Activated naive CD4-positive, alpha-beta T cell treated with anti-CD3 and anti-CD28 coated beads for 36 hours (primary cell): ENCODE measurements at places on chromosomes 11 and 22.

GRCh38 chr22:40436505-40437431, 66.4 kb downstream of the SGSM3 start:
- DNase-seq, result peak; percentile 18

- DNase-seq, result no peak
These were observed 25.6 kb upstream of the COMT start for GRCh38 chr22:19916006-19916405.

DNA sequence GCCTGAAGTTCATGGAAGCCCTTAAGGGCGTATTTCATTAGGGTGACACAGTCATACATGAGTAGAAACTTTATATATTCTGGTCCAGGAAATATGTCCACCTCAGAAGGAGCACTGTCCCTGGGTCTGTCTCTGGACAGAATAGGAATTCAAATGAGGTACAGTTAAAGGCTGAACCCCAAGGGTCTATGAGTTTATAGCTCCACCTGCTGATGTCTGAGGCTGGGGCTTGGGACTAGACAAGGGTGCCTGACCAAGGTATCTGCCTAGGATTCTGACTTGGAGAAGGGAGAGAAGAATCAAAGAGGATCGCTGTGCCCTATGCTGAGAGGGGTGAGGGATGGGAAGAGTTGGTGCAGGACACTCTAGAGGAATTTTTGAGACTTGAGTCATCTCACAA, 14.9 kb downstream of the HEPHL1 start:
- no peak for DNase-seq

GRCh38 chr22:47123827-47124442, 361.5 kb downstream of the TBC1D22A start:
- DNase-seq, result no peak

DNA sequence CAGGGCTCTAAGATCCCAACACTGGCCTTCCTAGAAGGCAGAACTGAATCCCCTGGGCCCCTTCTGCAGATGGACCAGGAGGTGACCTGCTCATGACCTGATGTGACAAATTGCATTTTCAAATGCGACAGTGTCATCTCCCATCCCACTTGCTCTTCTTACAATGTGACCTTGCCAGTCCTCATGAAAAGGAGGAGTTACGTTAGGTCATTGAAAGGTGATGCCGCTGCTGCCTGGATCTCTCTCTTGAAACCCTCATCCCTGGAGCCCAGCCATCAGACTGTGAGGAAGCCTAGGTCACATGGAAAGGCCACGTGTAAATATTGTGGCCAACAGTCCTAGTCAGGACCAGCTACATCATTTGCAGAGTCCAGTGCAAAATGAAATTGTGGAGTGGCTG, 5.7 kb upstream of the C1QTNF4 start:
- DNase-seq, result no peak

- no peak for DNase-seq
These were observed 4.6 kb downstream of the WT1 start for GRCh38 chr11:32430568-32431381.

DNA sequence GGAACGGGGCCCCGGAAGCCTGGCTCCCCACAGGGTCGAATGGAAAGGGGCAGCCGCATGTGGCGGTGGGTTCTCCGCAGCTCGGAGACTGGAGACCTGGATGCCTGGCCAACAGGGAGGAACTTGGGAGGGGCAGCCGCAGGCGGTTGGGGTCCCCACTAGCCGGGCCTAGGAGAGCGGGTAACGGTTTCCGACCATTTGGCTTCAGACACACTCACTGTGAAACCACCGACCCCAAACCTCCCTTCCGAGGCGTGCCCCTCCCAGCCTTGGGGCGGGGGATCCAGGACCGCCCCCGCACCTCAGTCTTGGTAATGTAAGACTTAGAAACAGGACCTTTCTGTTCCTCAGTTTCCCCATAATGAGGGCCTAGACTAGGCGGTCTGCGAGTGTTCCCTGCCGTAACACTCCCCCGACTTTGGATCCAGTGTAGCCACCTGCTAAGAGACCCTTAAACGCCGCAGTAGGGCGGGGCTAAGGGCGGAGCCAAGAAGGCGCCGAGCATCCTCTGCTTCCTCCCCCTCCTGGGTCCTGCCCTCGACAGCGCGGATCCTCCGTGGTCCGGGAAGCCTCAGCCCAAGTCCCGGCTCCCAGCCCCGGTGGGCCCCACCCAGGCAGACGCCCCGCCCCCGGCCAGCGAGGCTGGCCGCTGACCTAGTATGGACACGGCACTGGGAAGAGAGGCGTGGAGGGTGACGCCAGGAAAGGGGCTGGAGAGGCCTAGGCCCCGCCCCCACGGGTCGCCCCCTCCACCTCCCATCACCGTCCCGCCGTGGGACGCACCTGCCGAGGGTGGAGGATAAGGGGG, 1.8 kb upstream of the RASGRP2 start:
- peak; percentile 53 for DNase-seq

- DNase-seq, result no peak
These were observed 46.3 kb upstream of the ALKBH3 start for GRCh38 chr11:43834286-43834685.

DNA sequence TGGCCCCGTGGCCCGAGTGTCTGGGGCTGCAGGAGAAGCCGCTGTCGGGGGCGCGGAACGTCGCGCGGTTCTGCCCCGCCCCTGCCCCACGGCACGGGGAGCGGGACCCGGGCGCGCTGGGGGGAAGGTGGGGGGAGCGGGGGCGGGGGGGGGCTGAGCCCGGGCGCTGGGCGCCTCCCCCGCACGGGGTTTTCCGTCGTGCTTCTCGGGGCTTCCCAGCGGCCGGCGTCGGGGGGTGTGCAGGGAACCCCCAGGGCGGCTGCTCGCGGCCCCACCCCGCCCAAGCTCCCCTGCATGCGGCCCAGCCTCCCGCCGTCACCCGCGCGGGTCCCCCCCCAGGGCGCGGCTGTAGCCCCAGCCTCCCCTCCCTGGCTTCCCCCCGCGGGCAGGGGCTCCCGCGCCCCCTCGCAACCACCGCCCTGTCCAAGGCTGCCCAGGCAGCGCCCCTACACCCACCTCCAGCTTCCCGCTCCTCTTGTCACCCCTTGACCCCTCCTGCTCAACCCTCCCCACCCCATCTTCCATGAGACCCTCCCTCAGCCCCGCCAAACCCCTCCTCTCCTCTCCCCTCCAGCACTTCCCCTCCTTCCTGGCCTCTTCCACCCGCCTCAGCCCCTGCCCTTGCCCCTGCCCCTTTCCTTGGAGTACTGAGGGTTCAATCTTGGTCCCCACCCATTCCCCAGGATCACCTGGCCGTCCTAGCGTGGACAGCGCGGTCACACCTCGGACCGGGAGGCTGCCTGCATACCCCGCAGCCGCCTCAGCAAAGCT, 1.7 kb downstream of the IL17REL start:
- peak; percentile 51 for DNase-seq

DNA sequence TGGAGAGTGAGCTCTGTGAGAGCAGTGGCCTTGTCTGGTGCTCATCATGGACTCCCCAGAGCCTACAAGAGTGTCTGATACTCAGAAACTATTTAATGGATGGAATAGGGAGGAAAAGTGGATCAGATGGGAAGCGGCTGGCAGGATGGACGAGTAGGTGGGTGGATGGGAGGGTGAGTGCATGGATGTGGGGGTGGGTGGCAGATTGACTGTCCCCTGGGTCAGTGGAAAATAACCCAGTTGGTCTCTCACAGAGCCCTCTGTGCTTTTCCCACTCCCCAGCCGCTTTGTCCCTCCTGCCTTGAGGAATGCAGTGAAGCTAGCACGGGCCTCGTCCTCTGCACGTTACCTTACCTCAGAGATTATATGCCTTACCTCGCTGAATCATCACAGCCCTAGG, 5.9 kb downstream of the SPI1 start:
- no peak for DNase-seq

DNA sequence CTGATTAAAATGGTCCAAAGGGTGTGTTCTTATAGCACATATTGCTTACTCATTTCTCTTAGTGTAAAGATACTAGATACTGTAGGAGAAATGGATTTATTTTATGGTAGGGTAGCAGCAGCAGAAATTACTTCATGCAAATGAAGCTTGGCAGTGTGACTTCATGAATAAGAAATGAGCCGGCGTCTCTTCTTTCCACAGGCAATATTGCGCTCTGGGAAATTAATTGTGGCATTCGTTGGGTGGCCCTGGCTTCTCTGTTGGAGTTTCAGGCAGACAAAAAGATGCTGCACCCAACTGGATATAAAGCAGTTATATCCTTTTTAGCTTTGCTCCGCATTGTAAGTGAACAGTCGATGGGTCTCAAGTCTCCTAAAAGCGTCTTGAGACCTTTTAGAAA, 211.0 kb upstream of the NAV2 start:
- DNase-seq, result no peak

DNA sequence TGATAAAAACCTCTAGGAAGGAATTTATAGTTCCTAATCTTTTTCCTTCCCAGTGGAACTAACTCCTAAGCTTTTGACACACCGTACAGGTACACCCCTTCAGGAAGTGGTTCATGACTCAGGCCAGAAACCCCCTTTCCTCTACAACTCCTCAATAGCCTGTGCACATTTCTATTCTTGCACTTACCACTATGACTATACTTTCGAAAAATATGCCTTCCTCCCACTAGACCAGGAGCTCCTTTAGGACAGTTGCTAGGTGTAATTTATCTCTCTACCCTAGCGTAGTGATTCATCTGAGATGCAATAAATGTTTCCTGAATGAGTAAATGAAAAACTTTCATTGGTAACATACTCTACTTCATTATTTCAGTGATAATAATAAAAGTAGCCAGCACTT, 14.5 kb downstream of the MAP6 start:
- DNase-seq, result peak; percentile 33

DNA sequence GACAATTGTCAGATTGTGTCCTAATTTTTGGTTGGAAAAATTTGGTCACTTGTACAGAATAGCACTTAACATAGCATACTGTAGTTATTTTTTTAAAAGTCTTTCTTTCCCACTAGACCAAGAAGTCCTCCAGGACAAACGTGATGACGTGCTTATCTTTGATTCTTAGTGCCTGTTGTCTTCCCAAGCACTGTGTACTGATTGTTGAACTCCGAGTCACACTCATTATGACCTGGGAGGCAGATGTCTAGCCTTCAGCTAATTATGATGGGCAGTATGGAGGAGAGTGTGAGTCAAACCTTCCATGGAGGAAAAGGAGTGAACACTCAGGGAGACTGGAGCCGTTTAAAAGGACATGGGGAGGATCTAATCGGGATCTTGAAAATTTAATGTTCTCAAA, 119.8 kb downstream of the SPON1 start:
- no peak for DNase-seq

GRCh38 chr11:45045683-45046471, 95.2 kb upstream of the TP53I11 start:
- peak; percentile 23 for DNase-seq

GRCh38 chr11:102794382-102794781, 3.6 kb downstream of the MMP1 start:
- DNase-seq, result peak; percentile 54

GRCh38 chr11:130477586-130478203, 29.2 kb downstream of the ADAMTS15 start:
- no peak for DNase-seq

- DNase-seq, result no peak
These were observed 14.4 kb downstream of the USH1C start for GRCh38 chr11:17529844-17530185.

DNA sequence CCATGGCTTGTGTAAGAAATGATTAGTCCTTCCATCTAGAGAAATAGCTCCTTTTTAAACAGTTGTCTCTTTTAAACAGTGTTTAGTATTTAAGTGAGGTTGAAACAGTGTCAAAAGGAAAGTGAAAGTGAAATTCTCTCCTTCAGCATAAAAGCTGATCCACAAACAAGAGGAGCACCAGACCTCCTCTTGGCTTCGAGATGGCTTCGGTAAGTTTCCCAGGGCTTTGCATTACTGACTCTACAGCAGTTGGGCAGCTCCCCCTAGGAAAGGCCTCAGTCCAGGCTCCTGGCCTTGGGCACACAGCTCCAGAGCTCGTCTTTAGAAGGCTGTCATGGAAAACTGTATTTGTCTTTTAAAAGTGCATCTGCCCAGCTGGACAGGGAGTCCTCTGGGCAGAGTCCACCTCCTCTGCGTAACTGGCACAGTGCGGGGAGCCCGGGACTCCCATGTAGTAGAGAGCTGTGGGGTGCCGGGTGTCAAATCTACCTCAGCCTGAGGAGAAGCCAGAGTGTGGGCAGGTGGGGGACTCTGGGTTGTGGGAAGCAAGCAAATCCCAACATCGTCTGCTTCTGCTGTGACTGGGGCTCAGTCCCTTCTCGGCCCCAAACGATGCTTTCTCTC, at the start of gene PLAAT4:
TSS of gene PLAAT4 (plus strand) at position 140 of the 624 bp plus-strand sequence. CDS start at position 201, 61 bp downstream.
- DNase-seq, result peak; percentile 42

- no peak for DNase-seq
These were observed 3.3 kb upstream of the PACS1 start for GRCh38 chr11:66066751-66067150.

DNA sequence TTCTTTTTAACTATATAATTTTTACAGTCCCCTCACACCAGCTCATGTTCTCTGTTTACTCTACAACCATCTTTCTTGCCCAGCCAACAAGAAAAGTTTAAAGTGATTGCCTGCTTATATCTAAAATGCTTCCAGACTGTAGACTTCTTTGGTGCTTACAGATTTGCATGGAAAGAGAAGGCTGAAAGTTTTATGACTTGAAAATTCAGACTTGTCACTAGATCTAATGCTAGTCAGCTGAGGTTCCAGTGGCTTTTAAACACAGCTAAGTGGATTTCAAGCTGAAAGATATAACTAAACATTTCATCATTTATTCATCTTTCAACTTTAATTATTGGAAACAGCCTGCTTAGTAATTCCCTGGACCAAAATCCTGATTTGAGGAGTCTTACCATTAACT, 178.4 kb downstream of the NAV2 start:
- no peak for DNase-seq

DNA sequence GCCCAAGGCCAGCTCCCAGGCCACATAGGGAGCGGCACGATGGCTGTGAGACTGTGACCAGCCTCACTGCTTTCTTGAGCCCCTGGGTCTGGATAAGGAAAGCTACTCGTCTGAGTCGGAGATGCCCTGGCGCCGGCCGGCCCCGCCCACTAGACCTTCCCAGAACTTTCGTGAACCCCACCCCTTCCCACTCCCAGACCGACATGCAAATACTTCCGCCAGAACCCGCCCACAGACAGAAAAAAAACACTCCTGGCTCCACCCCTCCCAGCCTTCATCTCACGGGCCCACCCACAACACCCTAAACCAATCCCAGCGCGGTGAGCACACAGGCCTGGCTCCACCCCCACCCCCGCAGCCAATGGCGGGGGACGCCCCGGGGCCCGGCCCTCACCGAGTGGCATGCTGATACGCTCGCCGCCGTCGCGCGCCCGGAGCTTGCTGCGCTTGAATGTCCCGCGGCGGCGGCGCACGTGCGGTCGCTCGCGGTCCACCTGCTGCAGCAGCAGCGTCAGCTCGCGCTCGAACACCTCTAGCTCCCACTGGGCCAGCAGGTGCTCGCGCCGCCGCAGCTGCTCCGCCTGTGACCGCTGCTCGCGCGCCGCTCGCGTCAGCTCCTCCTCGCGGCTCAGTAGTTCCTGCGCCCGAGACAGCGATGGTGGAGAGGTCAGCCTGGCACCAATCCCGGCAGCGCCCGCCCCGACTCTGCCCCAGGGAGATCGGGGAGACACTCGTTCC, 7.0 kb downstream of the MAP3K11 start:
- no peak for DNase-seq

- no peak for DNase-seq
These were observed 47.3 kb upstream of the TSKU start for GRCh38 chr11:76735841-76736240.

- DNase-seq, result peak; percentile 81
These were observed at the start of gene TCF20 for GRCh38 chr22:42270510-42271190. Gene TCF20, minus strand, starts transcription at chr22:42270653. Its CDS starts 55,348 bp downstream, at chr22:42215305.

- no peak for DNase-seq
These were observed 118.6 kb downstream of the KCNQ1 start for GRCh38 chr11:2563213-2564007.

GRCh38 chr11:90753546-90753945, 530.7 kb upstream of the CHORDC1 start:
- no peak for DNase-seq

GRCh38 chr11:17570034-17570433, 23.0 kb downstream of the OTOG start:
- no peak for DNase-seq

- no peak for DNase-seq
These were observed 7.1 kb downstream of the LARGE2 start for GRCh38 chr11:45929486-45930030.
